GM12878 (cell line): ENCODE measurements at places on chromosomes 6 and 20. TPM values are rescaled to one million over a fixed set of nuclear protein-coding genes. Genes with fewer than 3 reads are reported as not detected.

Gene MEI4
- not detected in 2 replicates for polyA plus RNA-seq

Gene MYCT1
- polyA plus RNA-seq = not detected in 2 replicates

Gene CDYL
- 9.3 and 9.6 TPM in 2 replicates for polyA plus RNA-seq

Gene TRAPPC3L
- polyA plus RNA-seq = not detected in 2 replicates

Gene HLA-E
- polyA plus RNA-seq = 251 and 268 TPM in 2 replicates

Gene FNDC11
- 0.18 and 0.24 TPM in 2 replicates for polyA plus RNA-seq

Gene ALDH8A1
- polyA plus RNA-seq = 0.12 TPM in 1 of 2 replicates, not detected in the other

Gene RAET1E
- not detected in 2 replicates for polyA plus RNA-seq

Gene THBS2
- 0.03 TPM in 1 of 2 replicates, not detected in the other for polyA plus RNA-seq

GRCh38 chr6:14412026-14412425 lies 294.5 kb downstream of the CD83 start:
- DNase-seq = no peak

DNA sequence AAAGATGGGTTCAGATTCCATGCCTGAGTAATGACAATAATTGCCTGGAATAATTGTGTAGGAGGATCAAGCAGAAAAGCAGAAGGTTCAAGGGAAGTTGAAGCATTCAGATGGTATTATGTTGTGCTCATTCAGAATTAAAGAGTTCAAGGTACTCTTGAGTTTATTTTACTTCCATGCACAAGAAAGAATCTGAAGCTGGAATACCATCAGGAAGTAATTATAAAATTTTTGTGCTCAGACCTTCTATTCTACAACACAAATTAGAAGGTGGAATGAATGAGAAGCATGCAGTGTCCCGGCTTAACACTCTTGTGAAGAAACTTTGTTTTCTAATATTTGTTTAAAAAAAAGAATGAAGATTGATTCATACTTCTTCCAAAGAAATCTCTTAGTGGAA lies 139.4 kb upstream of the ENPP5 start:
- no peak for DNase-seq

DNA sequence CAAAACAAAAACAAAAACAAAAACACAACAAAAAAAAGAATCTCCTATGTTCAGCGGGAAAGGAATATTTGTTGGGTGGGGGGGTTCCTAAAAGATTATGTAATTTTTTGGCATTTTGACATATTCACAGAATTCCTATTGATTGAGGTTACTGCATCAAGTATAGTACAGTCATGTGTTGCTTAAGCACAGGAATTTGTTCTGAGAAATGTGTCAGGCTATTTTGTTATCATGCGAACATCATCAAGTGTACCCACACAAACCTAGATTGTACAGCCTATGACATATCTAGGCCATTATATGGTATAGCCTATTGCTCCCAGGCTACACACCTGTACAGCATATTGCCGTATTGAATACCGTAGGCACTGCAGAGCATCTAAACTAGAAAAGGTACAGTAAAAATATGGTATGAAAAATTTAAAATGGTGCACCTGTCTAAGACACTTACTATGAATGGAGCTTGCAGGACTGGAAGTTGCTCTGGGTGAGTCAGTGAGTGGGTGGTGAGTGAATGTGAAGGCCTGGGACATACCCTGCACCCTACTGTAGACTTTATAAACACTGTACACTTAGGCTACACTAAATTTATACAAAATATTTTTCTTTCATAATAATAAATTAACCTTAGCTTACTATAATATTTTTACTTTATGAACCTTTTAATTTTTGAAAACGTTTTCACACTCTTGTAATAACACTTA lies 110.6 kb downstream of the CDKAL1 start:
- DNase-seq = no peak

- DNase-seq = no peak
Measured at GRCh38 chr20:56371977-56372376, 13.2 kb downstream of the FAM210B start.

GRCh38 chr6:117615750-117616390 lies 13.6 kb upstream of the GOPC start:
- DNase-seq = no peak

- DNase-seq = no peak
Measured at GRCh38 chr6:130018744-130019325, 454 bp downstream of the L3MBTL3 start.

DNA sequence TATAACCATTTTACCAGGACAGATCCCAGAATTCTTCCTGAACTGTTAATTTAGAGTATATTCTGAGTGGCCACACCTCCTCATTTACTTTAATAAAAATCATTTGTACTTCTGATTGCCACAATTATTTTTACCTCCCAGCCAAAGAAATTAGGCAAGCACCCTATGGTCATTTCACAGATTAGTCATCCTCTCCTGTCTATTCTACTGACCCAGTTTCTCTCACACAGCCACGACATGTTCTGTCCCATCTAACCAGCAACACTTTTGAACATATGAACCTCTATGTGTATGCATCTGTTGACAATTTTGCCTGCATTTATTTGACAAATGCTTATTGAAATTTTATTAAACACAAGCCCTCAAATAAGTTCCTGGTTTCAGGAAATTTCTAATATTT lies 202.6 kb upstream of the STXBP5 start:
- no peak for DNase-seq

- DNase-seq = no peak
Measured at GRCh38 chr20:10352934-10353824, 80.8 kb downstream of the MKKS start.

- no peak for DNase-seq
Measured at GRCh38 chr20:40009542-40009941, 679.5 kb downstream of the MAFB start.

DNA sequence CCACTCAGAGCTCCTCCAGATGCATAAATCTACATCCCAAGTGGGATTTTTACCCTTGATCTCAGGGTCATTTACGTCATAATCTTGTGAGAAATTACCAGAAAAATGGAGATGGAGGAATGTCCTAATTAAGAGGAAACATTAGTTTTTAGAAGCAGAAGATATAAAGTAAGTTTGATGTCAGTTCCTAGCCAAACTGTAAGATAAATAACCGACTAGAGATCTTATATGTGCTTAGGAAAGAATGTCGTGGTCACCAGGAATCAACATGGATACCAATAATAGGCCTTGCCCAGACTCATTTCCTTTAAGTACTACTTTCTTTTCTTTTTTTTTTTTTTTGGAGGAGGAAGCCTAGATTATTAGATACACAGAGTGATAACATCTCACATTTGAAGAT lies 186.9 kb downstream of the UTRN start:
- no peak for DNase-seq

DNA sequence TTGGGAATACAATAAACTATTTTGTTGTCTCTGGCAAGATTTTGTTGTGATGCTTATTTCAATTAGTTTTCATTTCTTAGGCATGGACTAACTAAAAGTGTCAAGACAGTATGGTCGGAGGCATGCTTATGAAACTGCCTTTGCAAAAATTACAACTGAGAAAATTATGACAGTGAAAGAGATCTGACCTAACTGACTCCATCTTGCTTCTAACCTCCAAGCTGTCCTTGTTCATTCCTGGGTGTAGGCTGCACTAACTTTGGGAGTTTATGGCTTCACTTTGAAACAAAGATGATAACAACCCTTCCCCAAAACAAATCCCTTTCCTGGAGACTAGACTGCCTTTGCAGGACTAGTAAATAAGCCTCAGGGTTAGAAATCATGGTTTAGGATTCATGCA lies 4.1 kb upstream of the SHLD1 start:
- no peak for DNase-seq

GRCh38 chr20:20322912-20323311 lies 45.0 kb upstream of the INSM1 start:
- no peak for DNase-seq

GRCh38 chr6:148550569-148550968 lies 196.3 kb upstream of the UST start:
- DNase-seq = no peak

DNA sequence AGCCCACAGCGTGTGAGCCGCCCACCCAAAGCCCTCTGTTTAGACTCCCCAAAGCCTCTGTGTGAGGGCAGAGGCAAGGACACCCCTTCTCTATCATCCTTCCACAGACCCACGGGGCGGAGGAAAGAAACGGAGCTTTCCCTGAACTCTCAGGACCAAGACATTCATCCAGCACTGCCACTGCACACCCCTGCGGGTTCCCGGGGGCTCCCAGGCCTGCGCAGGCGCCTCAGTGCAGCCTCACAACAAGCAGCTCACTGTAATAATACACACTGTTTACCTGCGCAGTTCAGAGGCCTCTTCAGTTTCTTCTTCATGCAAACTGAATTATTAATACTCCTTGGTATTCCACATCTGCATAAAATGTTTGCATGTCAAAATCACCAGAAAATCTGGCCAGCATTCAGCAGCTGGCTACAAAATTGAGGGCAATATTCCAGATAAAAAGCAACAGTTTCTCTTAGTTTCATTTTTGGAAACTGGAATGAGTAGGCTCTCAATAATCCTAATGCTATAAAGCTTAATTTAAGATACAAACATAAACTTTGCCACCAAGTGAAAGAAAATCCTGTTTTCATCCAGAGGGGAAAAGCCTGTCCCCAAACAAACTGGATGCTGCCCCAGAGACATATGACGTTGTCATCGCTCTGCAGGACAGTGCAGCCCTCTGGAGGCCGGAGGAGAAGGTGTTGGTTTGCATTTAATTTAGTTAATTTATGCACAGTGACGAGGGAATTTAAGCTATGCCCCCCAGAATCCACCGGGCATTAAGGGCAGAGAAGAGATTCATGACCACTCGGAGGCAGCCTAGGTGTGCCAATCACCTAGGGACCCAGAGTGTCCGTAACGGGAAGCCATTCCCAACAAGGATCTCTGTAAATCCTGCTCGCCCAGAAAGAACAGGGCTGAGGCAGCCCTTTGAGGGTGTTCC lies 45.3 kb downstream of the NINL start:
- no peak for DNase-seq

DNA sequence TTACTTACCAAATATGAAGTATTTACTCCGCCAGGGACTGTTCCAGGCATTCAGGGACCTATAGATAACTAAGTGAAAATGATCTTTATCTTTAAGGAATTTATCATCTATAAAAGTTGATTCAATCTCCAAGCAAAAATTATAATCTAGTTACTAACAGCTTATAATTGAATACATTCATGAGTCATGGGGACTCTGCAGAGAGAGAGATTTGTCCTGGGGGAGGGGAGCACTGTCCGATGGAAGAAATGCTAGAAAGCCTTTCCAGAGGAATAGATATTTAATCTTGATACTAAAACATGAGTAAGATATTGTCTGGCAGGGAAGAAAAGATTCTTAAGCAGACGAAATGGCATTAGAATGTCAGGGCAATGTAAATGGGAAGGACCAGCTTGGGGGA lies 139.3 kb downstream of the CD164 start:
- no peak for DNase-seq

- DNase-seq = no peak
Measured at GRCh38 chr20:10501402-10501801, 66.3 kb downstream of the SLX4IP start.

GRCh38 chr6:128569732-128570679 lies 49.6 kb upstream of the PTPRK start:
- DNase-seq = no peak
